Stimulated activated CD8-positive, alpha-beta memory T cell treated with anti-CD3 and anti-CD28 coated beads, Interleukin-4, amount 100 ng/mL, for 1 hour (primary cell): ENCODE measurements at places on chromosomes 4 and X.
A peak's percentile ranks its signal among the peaks of the same experiment; 100 is the strongest.

DNA sequence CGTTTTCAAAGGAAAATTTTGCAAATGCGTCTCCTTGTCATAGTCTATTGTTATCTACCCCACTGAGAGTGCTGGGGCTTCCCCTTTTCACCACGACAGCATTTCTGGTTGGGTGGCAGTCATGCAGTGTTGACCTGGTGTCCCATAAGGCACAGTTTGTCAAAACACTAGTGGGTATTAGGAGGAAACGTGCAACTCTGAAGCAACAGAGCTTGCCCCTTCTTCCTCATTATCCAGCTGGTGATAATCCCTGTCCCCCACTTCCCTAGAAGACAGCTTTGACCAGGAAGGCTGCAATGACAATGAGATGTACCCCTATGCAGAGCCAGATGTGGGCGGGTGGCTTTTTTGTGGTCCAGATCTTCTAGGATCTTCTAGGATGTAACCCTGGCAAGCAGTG is 1.8 kb downstream of the TBC1D1 start:
- no peak for DNase-seq

DNA sequence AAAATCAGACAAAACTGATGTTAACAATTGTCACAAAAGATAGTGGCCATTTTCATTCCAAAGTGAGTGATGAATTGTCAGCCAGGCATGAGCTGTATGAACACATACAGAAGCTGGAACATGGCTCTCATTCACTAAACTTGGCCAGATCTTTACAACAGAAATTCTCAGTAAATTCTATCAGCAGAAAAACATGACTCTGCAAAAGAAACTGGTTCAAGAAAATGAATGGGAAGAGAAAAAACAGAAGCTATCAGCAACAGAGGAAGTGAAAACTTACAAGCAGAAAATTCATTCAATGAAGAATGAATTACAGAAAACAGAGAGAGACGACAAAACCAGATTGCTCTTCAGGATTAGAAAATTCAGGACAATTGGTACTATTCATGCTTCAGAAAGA is 249.6 kb downstream of the COL25A1 start:
- no peak for DNase-seq

DNA sequence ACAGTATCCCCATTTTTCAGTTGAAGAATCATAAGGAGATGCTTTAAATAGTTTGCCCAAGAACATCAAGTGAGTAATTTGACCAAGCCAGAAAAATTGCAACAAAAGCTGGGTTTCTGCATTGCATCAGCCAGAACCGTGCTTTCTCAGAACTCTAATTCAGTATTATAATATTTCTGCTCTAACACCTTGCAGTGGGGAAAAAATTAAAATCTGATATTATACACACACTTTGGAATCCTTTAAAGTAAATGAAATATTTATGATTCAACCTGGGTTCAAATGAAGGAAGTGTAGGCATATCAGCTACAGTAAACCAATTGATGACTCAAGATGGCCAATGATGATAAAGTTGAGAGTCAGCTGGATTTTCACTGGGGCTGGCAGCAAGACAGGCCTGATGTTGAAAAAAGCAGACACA is 387.6 kb upstream of the ZFP42 start:
- no peak for DNase-seq

DNA sequence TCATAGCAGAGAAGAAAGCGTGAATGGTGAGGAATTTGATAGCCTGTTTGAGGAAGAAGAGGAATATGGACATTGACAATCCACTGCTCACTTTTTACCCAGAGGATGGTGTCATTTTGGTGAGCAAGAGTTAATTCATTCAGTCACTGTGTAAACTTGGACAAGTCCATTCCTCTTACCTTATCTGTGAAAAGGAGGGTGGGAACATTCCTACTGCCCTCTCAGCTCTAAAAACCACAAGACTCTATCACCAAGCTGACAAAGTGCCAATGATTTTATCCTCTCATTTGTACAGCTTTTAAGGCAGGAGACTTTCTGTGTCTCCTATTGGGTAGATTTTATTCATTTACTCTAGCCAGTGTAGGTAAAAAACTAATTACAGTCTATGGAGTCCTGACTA is 103.8 kb downstream of the LUZP4 start:
- DNase-seq = no peak

- DNase-seq = no peak
Observed at GRCh38 chrX:24117258-24117657, 32.3 kb upstream of the ZFX start.

GRCh38 chr4:15963576-15963975 is 601 bp upstream of the FGFBP2 start:
- DNase-seq = no peak

GRCh38 chr4:98648602-98649001 is 9.8 kb downstream of the TSPAN5 start:
- no peak for DNase-seq

GRCh38 chr4:1900624-1901023 is 29.4 kb downstream of the NSD2 start:
- no peak for DNase-seq

DNA sequence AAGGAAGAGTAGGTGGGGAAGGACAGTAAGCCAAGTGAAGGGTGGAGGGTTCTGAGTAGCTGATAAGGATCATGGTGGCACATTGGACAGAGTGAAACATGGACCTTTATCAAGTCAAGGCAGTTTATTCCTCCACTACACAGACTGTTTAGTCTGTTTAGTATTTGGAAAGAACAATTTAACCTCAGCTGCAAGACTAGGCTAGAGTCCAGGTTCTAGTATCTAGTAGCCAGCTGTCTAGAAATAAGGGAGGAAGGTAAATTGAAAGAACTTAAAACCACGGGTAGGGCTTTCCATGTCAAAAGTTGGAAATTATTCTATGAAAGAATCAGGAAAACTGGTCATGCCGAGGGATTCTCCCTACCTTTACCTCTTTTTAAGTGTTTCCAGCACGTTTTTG is 140.1 kb upstream of the MED14 start:
- no peak for DNase-seq

- DNase-seq = no peak
Observed at GRCh38 chrX:123600181-123600580, 132.7 kb downstream of the THOC2 start.

GRCh38 chr4:152398060-152398459 is 137.8 kb downstream of the FBXW7 start:
- DNase-seq = no peak

- no peak for DNase-seq
Observed at GRCh38 chrX:131746491-131746968, 202.7 kb downstream of the OR13H1 start.

- no peak for DNase-seq
Observed at GRCh38 chr4:184030036-184030435, 124.9 kb downstream of the STOX2 start.

DNA sequence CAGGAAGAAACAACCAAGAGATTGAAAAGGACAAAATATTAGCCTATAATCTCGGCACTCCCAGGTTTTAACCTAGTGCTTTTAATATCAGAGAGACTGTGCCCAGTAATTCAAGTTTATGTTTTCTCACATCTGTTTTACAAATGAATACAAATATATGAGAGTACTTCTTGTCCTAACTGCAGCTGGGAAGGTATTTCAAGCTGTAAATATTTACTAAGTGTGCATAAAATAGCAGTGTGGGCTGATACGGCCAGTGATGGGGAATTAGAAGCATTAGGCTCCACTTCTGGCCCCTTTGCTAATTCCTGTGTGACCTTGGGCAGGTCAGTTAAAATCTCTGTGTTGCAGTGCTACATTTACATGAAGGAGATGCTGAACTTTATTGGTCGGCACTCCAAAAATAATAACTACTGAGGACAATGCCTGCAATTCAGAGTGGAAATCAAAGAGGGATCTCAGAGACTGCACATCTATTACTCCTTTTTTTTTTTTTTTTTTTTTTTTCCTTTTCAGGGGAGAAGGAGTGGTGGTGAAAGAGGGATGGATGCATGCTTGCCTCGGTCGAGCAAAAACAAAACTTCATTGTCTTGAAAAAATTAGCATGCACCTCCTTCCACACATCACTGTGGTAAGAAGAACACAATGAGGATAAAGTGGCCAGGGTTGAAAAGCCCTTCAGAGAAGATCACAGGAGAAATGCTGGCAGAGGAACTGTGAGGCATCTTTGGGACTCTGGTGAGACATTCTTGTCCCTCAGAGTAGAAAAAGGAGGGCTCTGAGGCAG is 44.6 kb upstream of the LNX1 start:
- no peak for DNase-seq

DNA sequence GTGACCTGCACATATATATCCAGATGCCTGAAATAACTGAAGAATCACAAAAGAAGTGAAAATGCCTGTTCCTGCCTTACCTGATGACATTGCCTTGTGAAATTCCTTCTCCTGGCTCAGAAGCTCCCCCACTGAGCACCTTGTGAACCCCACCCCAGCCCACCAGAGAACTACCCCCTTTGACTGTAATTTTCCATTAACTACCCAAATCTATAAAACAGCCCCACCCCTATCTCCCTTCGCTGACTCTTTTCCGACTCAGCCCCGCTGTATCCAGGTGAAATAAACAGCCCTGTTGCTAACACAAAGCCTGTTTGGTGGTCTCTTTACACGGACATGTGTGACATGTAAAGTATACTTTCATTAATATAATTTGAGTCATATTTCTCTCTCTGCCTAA is 320.3 kb upstream of the TECRL start:
- DNase-seq = no peak

- DNase-seq = peak; percentile 86
Observed at GRCh38 chr4:99563310-99564186, at the start of gene TRMT10A. TSS of gene TRMT10A (minus strand) at chr4:99564039. CDS start at chr4:99559338, 4,701 bp downstream.

GRCh38 chr4:40357738-40358137 is 22.6 kb downstream of the CHRNA9 start:
- no peak for DNase-seq

DNA sequence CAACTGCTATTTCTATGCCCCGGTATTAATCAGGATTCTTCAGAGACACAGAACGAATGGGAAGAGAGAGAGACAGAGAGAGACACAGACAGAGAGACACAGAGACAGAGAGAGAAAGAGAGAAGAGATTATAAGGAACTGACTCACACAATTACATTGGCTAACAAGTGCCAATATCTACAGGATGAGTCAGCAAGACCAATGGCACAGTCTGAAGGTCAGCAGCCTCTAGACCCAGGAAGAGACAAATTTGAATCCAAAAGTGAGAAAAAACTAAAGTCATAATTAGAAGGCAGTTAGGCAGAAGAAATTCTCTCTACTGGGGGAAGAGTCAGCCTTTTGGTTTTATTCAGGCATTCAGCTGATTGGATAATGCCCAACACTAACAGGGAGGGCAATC is 187.3 kb downstream of the MAB21L2 start:
- DNase-seq = no peak

DNA sequence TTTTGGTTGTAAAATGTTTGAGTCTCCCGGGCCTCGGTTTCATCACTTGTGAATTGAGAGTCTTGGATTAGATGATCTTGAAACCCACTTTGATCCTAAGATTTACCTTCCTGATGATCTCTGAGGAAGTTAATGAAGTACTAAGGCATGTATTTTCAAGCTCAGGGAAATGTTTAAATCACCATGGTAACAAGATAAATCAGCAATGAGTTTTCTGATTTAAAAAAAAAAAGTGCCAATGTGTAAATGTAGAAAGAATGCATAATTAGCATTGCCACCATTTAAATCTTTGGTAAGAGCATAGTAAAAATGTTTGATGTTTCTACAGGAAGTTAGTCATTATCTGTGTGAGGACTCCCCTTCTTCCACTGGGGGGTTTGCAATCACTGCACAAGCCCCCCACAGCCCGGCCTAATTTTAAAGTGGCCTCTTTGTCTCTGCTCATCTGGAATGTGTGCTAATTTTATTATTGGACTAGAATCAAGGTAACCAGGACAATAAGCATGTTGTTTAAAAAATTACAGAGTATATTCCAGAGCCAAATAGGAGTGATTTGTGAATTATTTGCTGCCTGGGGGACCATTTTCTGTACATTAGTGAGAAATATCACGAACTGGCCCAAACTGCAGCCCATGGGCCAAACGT is 93.6 kb downstream of the SLC34A2 start:
- DNase-seq = no peak

GRCh38 chr4:47650584-47651130 is 165.6 kb downstream of the ATP10D start:
- DNase-seq = no peak

- DNase-seq = no peak
Observed at GRCh38 chrX:49116716-49117115, 6.8 kb downstream of the GPKOW start.
